ENCODE measurements at places on chromosomes 1 and 21.

- DNase-seq = peak; percentile 13
These were observed 66.0 kb downstream of the PGBD5 start for GRCh38 chr1:230359992-230360668.

GRCh38 chr1:226487921-226488320 is 60.6 kb upstream of the STUM start:
- no peak for DNase-seq

DNA sequence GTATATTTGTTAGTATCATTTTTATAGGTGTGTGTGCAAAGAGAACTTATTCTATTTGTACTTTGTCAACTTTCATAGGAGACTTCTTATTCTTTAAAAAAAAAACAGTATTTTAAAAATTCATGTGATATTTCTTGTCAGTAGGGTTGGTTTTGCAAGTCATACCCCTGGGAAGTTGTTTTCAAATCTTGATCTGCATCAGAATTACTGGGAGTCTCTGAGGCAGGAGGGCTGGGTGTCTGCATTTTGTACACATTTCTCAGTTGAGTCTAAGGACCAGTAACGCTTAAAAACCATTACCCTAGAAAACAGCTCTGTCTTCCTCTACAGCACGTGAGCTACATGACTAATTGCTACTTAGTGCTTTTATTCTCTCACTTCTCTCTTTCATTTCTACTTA is 76.0 kb upstream of the CTTNBP2NL start:
- no peak for DNase-seq

GRCh38 chr1:15154480-15155036 is 1.0 kb downstream of the TMEM51 start:
- DNase-seq = no peak

- DNase-seq = no peak
These were observed 179.7 kb downstream of the TNFSF18 start for GRCh38 chr1:172870901-172871606.

Data from fibroblast of skin of left quadriceps (primary cell).